NCI-H460 (cell line): ENCODE measurements at places on chromosomes 11 and 22. TPM values are rescaled to one million over a fixed set of nuclear protein-coding genes. Genes with fewer than 3 reads are reported as not detected.
A peak's percentile ranks its signal among the peaks of the same experiment; 100 is the strongest.

- DNase-seq: no peak
Observed at GRCh38 chr11:129287920-129288319, 87.7 kb upstream of the BARX2 start.

- no peak for DNase-seq
Observed at GRCh38 chr11:103892603-103893002, 143.8 kb upstream of the DDI1 start.

DNA sequence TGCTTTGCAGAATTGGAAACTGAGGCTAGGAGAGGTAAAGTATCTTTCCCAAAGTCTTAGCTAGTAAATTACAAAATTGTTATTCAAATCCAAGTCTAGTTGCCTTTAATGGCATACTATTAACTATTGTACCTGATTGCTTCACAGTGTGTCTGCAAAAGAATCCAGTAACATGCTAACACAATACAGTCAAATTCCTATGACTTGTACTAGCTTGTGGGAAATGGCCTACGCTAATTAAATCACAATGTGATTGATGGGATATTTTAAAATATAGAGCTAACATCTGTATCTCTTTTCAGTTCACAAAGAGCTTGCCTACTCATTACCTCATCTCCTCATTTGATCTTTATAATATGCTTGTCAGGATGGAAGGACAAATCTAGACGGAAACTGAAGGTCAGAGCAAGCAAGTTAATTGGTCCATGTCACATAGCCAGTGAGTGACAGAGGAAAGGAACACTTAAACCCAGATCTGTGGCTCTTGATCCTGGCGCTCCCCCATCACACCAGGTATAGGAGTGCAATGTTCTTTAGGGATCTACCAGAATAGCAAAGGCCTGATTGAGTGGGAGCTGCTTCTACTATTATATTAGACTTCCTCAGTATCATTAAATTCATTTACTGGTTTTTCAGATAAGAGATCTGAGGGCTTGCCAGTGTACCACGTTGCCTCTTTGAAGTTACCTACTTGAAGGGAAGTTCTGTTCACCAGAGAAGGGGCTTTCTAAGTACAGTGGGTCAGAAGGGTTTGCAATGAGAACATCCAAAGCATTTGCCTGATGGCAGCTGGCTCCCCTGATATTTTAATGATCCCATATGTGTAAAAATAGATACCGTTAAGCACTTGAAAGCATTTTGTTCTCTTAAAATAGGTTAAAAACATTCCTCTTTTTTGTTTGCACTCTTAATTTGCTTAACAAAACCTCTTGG lies 213.6 kb upstream of the SESN3 start:
- no peak for DNase-seq

The CDC42BPG gene
- 0.02 TPM in 1 of 2 replicates, not detected in the other for total RNA-seq

DNA sequence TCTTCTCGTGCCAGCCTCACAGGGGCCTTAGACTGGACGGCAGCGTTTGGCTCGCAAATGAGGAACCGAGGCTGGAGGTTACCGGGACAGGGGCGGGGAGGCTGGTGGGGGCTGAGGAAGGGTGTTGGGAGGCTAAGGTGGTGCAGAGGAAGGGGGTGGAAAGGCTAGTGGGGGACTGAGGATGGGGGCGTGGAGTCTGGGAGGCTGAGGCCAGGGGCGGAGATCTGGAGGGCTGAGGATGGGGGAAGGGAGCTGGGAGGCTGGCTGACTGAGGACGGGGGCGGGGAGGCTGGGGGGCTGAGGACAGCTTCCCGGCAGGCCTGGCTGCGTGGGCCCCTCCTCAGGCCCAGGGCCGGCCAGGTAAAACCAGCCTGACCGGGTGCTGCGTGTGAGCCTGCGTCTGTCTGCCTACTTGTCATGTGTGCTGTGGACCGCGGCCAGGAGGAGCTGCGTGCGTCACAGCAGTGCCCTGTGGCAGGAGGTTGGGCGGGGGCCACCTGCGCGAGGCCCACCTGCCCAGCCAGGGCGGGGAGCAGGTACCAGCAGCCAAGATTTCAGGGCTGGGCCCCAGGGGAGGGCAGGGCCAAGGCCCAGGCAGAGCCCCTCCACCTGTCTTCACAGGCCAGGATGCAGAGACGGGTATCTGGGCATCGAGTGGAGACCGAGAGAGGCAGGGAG lies 9.4 kb upstream of the PIM3 start:
- DNase-seq: no peak

DNA sequence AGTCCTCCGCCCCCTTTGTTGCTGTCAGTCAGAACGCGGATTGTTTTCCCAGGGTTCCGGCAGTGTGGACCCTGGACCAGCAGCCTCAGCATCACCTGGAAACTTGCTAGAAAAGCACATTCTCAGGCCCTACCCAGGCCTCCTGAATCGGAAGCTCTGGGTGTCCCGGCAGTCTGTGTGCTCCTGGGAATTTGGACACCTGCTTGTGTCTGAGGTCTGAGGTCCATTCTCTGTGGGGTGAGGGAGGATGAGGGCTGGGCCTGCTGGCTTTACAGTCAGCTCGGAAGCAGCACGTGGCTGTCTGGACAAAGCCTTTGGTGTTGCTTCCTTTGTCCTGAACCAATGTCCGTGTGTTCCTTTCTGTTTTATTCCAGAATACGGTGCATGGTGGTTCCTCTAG lies 299.7 kb downstream of the TBC1D22A start:
- DNase-seq: no peak

- DNase-seq: no peak
Observed at GRCh38 chr11:112581747-112582146, 321.1 kb upstream of the PLET1 start.

The CRYBB2 gene
- total RNA-seq: not detected in 2 replicates

DNA sequence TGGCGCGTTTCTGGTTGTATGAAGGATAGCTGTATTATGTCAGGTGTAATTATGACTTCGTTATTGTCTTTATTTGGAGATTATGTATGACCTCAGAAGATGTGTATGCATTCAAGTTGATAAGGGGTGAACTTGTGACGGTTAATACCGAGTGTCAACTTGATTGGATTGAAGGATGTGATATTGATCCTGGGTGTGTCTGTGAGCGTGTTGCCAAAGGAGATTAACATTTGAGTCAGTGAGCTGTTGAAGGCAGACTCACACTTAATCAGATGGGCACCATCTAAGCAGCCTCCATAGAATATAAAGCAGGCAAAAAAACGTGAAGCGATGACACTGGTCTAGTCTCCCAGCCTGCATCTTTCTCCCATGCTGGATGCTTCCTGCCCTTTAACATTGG lies 15.3 kb upstream of the CD82 start:
- DNase-seq: no peak

The ART1 gene
- not detected in 2 replicates for total RNA-seq

GRCh38 chr11:64241491-64242374 lies 838 bp downstream of the FKBP2 start:
- no peak for DNase-seq

GRCh38 chr11:15539645-15540044 lies 424.9 kb downstream of the INSC start:
- no peak for DNase-seq

The KRTAP5-10 gene
- total RNA-seq: not detected in 2 replicates

The SYCE3 gene
- 0.50 TPM in 1 of 2 replicates, not detected in the other for total RNA-seq

DNA sequence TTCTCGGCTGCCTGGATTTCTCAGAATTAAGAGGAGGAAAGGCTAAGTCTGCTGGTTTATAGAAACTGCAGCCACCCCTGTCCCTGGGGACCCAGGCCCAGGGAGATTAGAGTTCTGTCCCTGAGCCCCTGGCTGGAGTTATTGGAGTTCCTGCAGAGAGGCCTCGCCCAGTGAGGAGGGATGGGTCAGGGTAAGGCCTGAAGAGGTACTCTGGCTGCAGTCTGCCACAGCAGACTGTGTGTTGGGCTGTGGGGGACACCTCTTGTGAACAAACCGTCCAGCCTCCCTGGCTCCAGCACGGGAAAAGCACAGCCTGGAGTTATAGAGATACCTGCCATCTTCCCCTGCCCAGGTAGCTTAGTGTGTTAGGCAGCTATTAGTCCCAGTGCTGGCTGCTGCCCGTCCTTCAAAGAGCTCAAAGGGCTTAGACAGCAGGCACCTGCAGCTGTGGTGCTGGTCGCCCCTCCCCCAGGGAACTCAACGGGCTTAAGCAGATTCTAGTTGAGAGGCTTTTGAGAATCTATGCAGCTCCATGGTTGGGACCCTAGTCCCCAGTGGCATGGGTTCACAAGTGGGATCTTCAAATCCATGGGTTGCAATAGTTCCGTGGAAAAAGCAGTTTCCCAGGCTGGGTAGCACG lies 36.6 kb upstream of the MUC15 start:
- DNase-seq: no peak

The LAYN gene
- not detected in 2 replicates for total RNA-seq

DNA sequence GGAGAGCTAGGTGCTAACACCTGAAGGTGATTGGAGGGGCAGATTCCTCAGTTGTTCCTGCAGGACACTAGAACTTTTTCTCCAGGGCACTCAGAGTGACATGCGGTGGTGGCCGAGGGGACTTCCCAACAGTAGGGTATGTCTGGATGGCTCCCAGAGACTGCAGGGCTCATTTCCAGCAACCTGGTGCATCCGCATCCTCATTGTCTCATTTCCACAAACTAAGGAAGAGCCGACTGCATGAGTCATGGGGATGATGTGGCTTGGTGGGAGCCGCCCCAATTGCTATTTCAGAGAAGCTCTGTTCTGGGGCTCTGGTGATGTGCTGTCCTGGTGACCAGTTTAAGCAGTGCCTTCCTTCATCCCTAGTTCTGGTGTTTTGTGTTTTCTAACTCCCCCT lies 2.8 kb upstream of the ROBO4 start:
- peak; percentile 35 for DNase-seq

The EXPH5 gene
- total RNA-seq: 2.5 and 2.7 TPM in 2 replicates

DNA sequence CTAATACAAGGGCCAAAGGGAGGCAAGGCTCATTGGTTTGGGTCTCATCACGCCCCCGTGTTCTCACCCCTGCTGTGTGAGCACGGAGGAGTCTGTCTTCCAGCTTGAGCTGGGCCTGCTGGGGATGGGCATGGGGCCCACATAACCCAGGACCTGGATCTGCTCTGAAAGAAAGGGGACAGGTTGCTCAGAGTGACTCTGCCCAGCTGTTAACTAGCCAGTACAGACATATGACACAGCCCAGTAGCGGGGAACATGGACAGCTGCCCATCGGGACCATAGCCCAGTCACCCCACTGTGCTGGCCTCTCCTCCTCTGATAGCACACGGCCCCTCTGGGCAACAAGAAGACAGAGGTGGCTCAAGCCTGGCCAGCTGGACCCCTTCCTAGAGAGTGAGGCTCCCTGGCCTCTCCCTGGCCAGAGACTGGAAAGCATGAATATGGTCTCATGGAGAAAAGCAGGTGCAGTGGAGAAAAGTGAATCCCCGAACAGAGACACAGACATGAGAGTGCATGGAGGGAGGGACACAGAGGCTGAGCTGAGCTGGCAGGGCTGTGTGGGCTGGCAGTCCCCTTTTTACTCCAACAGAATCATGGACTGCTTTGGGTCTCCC lies 973.9 kb downstream of the BRD1 start:
- no peak for DNase-seq

- DNase-seq: no peak
Observed at GRCh38 chr11:120105576-120105975, 32.3 kb downstream of the TRIM29 start.

The OR52D1 gene
- total RNA-seq: not detected in 2 replicates

The P2RX6 gene
- total RNA-seq: 5.2 and 6.9 TPM in 2 replicates

DNA sequence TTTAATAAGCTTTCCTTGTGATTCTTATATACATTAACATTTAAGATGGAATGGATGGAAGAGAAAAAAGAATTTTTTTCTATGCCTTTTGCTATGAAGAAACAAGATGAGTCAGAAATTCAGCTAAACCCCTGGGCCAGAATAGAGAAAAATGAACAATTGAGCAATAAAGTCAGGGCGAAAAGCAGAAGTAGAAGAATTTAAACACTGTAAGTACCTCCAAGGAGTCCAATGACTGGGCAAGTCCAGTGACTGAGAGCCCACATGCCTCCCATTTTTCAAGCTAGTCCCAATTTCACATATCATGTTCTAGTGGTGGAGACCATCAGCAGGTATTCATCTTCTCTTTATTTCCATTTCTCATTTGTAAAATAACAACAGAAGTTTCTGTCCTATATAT lies 18.6 kb upstream of the APLP2 start:
- no peak for DNase-seq

DNA sequence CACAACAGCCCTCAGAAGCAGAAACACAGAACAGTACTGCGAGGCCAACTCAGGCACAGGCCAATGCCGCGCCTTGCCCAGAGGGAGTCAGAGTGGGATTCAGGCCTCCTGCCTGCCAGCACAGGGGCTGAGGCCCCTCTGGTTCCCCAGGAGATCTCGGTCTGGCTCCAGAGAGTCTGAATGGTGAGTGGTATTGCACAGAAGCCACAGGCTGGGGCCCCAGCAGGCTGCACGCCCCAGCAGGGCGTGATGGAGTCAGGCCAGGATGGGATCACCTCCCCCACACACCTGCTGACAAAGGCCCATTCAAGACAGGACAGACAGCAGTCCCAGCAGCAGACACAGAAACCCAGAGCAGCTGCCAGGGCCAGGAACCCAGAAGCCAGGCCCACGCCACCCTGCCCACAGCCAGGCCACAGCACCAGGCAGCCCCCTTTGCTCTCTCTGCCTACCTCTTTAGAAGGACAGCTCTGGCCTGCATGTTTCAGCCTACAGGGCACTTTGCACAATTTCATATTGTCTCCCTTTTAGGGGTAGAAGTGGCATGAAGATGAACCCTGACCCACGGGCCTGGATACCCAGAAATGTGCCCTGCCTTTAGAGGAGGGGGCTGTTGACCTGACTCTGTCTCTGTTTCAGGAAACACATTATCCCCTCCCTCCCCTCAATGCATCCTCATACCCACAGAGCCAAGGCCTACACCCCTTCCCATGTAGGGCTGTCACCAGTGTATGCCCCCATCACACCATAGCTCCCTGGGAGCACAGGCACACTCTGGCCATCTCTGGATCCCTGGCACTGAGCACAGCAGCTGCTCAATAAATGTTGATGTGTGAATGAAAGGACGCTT lies 6.1 kb downstream of the FXYD6 start:
- no peak for DNase-seq

The RASGRP2 gene
- total RNA-seq: not detected in 2 replicates

GRCh38 chr22:45538281-45538680 lies 35.6 kb downstream of the FBLN1 start:
- DNase-seq: no peak

DNA sequence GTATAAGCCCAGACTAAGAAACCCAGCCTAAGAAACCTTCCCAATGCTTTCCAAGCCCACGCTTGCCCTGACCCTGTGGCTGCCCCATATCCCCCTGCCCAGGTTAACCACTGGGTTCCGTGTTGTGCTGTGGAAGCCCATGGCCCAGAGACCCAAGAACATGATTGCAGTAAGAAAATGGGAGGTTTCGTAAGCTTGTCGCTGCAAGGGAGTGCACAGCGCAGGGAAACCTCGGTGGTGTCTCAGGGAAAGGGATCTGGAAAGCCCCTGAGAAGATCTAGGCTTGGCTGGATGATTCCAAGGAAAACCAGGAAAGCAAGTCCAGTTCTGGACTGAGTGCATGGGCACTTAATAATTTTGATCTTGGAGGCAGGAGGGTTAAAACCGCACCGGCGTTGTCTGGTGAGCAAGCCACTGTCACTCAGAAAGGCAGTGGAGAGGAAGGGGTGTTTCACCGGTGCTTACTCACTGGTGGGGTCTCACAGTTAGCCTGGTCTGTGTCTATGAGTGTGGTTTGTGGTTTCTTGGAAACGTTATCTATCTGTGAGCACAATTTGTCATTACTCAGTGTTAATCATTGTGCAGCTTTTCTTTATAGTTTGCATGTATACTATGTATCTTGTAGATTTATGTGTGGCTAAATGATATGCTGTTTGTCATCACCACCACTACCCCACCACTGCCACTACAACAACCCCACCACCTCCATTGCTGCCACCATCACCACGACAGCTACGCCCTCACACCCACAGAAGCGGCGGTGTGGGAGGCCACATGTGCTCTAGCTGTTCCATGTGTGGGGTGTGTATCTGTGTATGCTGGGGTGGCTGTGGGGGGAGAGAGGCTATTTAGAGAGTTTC lies 53.3 kb upstream of the PRDM11 start:
- no peak for DNase-seq

- no peak for DNase-seq
Observed at GRCh38 chr11:23765682-23766252, 731.1 kb upstream of the LUZP2 start.
